Suppressor macrophage treated with lipopolysaccharide for 1 hour (primary cell): ENCODE measurements at places on chromosomes 13 and 19.

GRCh38 chr13:92843549-92843948 is 383.1 kb upstream of the GPC6 start:
- no peak for DNase-seq

- DNase-seq, result peak; percentile 65
These were observed 516.2 kb downstream of the MYO16 start for GRCh38 chr13:109145631-109146030.

DNA sequence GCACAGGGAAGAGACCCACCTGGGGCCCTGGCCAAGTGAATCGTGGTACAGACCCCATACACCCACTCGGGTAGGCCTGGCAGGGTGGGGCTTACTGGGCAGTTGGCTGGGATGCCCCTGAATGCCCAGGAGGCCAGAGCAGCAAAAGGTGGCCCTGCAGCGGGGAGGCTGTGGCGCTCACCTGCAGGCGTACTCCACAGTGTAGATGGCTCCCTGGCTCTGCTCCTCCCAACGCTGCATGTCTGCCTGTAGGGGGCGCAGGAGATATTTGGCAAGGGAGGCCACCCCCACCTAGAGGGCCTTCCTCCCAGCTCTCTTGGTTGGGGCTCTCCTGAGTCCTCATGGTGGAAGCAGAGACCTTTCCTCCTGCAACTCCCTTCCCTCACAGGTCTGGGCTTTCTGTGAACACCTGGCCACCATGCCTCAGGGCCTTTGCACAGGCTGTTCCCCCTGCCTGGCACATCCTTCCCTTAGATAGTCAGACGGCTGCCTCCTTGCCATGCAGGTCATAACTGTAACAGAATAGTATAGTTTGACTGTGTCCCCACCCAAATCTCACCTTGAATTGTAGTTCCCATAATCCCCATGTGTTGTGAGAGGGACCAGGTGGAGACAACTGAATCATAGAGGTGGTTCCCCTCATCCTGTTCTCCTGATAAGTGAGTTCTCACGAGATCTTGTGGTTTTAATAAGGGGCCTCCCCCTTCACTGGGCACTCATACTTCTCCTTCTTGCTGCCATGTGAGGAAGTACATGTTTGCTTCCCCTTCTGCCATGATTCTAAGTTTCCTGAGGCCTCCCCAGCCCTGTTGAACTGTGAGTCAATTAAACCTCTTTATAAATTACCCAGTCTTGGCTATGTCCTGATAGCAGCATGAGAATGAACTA is 5.9 kb downstream of the BORCS8 start:
- DNase-seq, result peak; percentile 32

DNA sequence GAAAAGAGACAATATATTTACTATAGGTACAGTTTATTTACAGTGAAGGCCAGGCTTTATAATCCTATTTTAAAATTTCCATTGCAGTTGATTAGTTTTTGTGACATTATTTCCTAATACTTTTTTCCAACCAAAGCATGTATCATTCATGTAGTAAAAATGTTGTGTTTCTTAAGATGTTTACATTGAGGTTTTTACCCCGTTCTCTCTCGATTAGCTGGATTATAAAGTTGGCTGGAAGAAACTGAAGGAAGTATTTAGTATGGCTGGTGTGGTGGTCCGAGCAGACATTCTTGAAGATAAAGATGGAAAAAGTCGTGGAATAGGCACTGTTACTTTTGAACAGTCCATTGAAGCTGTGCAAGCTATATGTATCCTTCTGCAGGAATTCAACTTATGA is 21.2 kb downstream of the HNRNPM start:
- DNase-seq, result no peak

DNA sequence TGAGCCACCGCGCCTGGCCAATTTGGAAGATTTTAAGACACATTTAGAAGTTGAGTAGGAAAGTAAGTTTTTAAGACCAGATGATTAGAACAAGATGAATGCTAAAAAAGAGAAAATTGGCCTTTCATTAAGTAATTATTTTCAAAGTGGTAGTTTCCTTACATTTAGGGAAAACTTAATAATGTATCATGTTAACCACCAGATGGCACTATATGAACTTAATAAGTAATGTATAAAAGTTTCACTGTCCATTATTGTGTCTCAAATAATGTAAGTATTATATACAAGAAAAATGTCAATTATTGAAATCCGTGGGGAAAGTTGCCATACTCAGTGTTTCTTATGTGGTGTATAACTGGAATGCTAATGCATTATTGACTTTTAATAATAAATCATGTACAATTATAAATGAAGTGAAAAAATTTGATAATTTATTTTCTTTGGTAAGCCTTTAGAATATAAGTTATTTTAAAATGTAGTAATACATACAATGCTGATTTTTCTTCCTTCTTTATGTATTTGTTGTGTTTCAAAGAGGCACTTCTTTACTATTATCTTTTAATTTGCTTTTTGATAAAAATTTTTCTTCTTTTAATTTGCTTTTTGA is 29.2 kb downstream of the COG6 start:
- DNase-seq, result peak; percentile 83

- peak; percentile 60 for DNase-seq
These were observed 37.3 kb downstream of the IL12RB1 start for GRCh38 chr19:18049385-18049784.

DNA sequence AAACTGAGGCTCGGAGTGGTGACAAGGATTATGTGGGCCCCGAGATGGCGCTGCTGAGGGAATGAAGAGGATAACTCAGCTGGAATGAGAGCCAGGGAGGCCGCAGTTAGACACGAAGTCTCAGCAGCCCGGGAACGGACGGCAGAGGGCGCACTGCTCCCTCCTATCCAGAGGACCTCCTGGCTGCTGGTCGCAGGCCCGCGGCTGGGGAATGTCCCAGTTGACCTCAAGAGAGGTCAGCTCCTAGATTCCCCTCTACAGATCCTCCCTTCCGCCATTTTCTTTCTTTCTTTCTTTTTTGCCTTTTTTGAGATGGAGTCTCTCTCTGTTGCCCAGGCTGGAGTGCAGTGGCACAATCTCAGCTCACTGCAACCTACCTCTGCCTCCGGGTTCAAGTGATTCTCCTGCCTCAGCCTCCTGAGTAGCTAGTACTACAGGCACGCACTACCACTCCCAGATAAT is 24.1 kb upstream of the ASPDH start:
- peak; percentile 82 for DNase-seq

- no peak for DNase-seq
These were observed 5.4 kb upstream of the UBL3 start for GRCh38 chr13:29855784-29856183.

GRCh38 chr19:44845286-44845611 is 848 bp upstream of the NECTIN2 start:
- DNase-seq, result no peak

GRCh38 chr13:91355826-91356710 is 8.6 kb downstream of the MIR17HG start:
- DNase-seq, result no peak

DNA sequence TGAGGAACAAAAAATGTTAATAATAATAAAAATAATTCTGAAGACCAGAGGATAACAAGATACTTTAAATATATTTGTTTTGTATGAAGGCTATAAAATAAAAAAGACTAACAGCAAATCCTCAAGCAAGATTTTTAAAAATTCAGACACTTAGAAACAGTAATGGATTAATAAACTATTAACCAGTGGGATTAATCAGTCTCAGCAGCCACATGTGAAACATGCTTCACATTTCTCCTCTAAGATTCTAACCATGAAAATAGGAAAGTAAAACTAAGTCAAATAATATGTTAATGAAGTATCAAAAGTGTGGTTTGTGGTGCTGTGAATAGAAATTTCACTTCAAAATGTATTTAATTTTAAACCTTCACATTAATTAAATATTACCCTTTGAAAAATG is 57.4 kb downstream of the KCNRG start:
- DNase-seq, result no peak

DNA sequence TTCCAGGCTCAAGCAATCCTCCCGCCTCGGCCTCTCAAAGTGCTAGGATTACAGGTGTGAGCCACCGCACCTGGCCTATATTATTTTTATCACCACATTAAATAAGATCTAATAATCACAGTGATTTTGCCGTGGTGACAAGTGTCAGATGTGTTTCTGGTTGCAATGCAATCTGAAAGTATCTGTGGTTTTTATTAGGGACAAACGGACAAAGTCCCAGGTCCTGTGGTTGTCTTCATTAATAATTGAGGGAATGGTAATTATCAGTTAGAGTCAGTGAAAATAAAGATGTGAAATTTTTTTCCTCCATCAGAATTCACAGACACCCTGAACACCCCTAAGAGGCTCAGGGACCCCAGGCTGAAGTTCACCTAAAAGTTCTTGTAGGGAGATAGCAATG is 1.3 kb upstream of the TICAM1 start:
- no peak for DNase-seq

DNA sequence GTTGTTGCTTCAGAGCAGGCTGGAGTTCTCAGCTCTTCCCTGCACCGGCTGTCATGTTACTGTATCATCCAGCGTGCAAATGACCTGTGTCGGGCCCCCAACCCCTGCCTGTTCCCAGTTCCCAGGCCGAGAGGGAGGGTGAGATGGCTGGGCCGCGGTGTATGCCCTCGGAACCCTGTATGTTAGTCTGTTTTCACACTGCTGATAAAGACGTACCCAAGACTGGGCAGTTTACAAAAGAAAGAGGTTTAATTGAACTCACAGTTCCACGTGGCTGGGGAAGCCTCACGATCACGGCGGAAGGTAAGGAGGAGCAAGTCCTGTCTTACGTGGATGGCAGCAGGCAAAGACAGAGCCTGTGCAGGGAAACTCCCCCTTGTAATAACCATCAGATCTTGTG is 10.9 kb downstream of the TMEM255B start:
- no peak for DNase-seq

GRCh38 chr13:89279374-89279773 is 1608.2 kb downstream of the SLITRK5 start:
- no peak for DNase-seq

- DNase-seq, result peak; percentile 7
These were observed 1.2 kb downstream of the KLF12 start for GRCh38 chr13:74132776-74133656.

- DNase-seq, result peak; percentile 85
These were observed 33.0 kb downstream of the DEDD2 start for GRCh38 chr19:42184401-42184861.

DNA sequence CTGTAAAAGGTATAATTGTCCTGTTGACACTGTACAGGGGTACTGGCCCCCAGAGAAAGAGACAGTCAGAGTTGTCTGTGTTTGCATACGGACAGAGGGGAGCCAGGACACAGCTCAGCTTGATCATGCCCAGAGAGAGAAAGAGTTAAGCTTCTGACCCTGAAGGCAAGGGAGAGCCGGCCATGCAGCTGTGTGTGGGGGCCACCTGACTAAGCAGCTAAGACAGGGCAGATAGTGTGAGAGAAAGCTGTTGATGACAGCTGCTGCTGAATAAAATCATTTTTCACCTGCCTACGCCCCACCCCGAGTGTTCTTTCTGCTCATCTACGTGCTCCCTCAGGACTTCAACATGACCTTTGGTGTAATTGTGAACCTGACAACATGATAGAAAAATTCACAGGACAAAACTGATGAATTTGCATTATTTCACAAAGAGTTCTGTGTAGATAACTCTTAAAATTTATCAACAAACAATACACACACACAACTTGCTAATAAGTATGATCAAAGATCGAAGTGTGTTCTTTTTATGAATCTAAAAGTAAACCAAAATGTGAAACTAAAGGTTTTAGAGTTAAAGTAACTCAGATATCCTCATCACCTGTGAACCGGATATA is 1294.3 kb upstream of the ATXN8OS start:
- no peak for DNase-seq

DNA sequence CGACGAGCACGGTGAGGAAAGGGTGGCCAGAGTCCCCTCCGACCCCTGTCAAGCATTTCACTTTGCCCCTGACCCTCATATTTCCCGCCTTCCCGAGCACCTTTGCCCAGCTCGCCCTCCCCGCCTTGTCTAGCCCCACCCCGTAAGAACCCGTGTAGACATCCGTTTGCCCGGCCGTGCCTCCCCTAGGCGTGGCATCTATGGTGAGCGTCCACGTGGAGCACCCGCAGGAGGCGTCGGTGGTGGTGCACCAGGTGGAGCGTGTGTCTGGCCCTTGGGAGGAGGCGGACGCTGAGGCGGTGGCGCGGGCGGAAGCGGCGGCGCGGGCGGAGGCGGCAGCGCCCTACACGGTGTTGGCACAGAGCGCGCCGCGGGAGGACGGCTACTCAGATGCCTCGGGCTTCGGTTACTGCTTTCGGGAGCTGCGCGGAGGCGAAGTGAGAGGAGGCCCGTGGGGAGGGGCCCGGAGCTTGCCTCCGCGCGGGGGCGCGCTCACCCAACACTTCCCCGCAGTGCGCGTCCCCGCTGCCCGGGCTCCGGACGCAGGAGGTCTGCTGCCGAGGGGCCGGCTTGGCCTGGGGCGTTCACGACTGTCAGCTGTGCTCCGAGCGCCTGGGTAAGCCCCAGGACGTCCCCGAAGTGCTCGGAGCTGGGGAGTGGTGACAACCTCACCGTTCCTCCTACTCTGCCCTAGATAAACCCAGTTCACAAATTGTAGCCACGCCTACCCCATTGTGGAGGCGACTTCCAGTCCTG is 4.2 kb downstream of the LTBP4 start:
- DNase-seq, result peak; percentile 79

DNA sequence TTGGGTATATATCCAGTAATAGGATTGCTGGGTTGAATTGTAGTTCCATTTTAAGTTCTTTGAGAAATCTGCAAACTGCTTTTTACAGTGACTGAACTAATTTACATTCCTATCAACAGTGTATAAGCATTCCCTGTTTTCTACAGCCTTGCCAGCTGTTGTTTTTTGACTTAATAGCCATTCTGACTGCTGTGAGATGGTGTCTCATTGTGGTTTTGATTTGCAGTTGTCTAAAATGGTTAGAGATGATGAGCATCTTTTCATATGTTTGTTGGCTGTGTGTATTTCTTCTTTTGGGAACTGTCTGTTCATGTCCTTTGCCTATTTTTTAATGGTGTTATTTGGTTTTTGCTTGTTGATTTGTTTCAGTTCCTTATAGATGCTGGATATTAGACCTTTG is 4.0 kb upstream of the ZNF222 start:
- no peak for DNase-seq

GRCh38 chr19:12261554-12261953 is 33.1 kb downstream of the ZNF44 start:
- DNase-seq, result no peak

- no peak for DNase-seq
These were observed 8.8 kb downstream of the UPF1 start for GRCh38 chr19:18840288-18841267.

GRCh38 chr19:10871711-10872545 is 575 bp downstream of the CARM1 start:
- peak; percentile 41 for DNase-seq

DNA sequence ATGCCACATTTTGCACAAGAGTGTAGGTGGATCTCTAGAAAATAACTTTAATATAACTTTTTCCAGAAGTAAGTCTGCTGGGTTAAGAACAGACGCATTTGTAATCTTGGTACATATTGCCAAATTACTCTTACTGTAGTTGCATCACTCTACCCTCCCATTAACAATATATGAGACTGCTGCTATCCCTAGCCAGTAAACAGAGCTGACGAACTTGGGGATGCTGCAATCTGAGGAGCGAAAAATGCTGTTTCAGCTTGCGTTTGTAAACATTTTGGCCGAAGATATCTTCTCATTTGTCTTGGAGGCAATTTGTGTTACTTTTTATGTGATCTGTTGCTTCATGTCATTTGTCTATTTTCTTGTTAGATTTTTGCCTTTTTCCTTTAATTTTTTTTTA is 1482.8 kb downstream of the OLFM4 start:
- no peak for DNase-seq

GRCh38 chr13:101523154-101524131 is 71.0 kb downstream of the ITGBL1 start:
- no peak for DNase-seq
